Right renal pelvis (tissue), 4 donors: ENCODE measurements at places on chromosomes 4 and X. TPM values are rescaled to one million over a fixed set of nuclear protein-coding genes. Genes with fewer than 3 reads are reported as not detected.

DNA sequence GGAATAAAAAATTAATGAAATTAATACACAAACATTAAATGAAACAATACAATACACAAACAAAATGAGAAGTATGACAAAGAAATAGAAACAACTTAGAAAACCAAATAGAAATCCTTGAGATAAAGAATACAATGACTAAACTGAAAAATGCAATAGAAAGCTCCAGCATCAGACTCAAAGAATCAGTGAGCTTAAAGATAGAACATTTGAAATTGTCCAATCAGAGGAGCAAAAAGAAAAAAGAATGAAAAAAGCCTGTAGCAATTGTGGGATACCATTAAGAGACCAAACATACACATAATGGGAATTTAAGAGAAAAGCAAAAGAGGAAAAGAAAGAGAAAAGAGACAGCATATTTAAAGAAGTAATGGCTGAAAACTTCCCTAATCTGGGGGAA lies 25.7 kb downstream of the EMCN start:
- no peak for DNase-seq

DNA sequence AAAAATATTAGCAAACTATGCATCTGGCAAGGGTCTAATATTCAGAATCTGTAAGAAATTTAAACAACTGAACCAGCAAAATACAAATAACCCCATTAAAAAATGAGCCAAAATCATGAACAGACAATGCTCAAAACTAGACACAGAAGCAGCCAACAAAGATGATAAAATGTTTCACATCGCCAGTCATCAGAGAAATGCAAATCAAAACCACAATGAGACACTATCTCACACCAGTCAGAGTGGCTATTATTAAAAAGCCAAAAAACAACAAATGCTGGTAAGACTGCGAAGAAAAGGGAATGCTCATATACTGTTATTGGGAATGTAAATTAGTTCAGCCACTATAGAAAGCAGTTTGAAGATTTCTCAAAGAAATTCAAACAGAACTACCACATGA lies 201.3 kb upstream of the CPEB2 start:
- no peak for DNase-seq

GRCh38 chr4:163485589-163485988 lies 8.9 kb upstream of the TMA16 start:
- DNase-seq: no peak

DNA sequence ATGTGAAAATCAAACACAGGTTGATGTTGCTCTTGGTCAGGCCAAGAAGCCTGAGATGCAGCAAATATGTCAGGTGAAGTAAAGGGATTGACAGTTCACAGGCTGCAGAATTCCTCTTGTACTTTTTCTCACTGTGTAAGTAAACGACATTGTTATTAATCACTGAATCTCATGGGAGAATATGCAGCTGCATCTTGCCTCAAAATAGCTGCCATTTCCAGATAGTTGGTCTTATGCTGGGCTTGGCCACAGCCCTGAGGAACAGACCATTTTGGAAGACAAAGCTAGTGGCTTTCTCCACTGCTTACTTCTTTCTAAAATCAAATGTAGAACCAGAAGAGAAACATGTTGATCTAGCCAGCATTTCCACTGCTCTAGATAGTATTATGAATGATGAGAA lies 403.4 kb upstream of the NR3C2 start:
- DNase-seq: no peak

MTNR1A gene
- polyA plus RNA-seq: 2.0 TPM

XAGE1A gene
- not detected for polyA plus RNA-seq
